Kidney (tissue), 22 donors: ENCODE measurements at places on chromosomes 12 and 14. TPM values are rescaled to one million over a fixed set of nuclear protein-coding genes. Genes with fewer than 3 reads are reported as not detected.

The HELB gene
- 0.41 TPM for polyA plus RNA-seq

The RASAL1 gene
- 23.5 TPM for polyA plus RNA-seq

- no peak for DNase-seq
Measured at GRCh38 chr12:116459916-116460663, 99.1 kb upstream of the MAP1LC3B2 start.

- no peak for DNase-seq
Measured at GRCh38 chr12:75937486-75937885, 94.1 kb downstream of the PHLDA1 start.

GRCh38 chr12:8609061-8609570, 3.5 kb downstream of the AICDA start:
- DNase-seq: peak; percentile 75

GRCh38 chr14:44438221-44438620, 68.9 kb downstream of the FSCB start:
- no peak for DNase-seq

- no peak for DNase-seq
Measured at GRCh38 chr14:96622926-96623325, 120.7 kb downstream of the PAPOLA start.
